ENCODE measurements at places on chromosomes 16 and 17. TPM values are rescaled to one million over a fixed set of nuclear protein-coding genes. Genes with fewer than 3 reads are reported as not detected.

KRT39 gene
- not detected for total RNA-seq

WNT9B gene
- total RNA-seq = 5.3 TPM

CRYM gene
- total RNA-seq = 5.8 TPM

MT4 gene
- total RNA-seq = not detected

TPSG1 gene
- 3.4 TPM for total RNA-seq

SP6 gene
- 2.0 TPM for total RNA-seq

LPCAT2 gene
- total RNA-seq = 20.6 TPM

DPEP1 gene
- total RNA-seq = 24.2 TPM

G6PC1 gene
- total RNA-seq = 0.16 TPM

CUEDC1 gene
- 52.3 TPM for total RNA-seq

- no peak for DNase-seq
- no peak overlapping the region for H3K4me3 ChIP-seq
- H3K36me3 ChIP-seq = peaks cover 18% of the 10 kb centered on the region
- H3K27me3 ChIP-seq = no peaks in the 10 kb centered on the region
- H3K4me1 ChIP-seq = no peaks in the 10 kb centered on the region
These were observed 16.7 kb downstream of the CTRL start for GRCh38 chr16:67914758-67915495.

DNA sequence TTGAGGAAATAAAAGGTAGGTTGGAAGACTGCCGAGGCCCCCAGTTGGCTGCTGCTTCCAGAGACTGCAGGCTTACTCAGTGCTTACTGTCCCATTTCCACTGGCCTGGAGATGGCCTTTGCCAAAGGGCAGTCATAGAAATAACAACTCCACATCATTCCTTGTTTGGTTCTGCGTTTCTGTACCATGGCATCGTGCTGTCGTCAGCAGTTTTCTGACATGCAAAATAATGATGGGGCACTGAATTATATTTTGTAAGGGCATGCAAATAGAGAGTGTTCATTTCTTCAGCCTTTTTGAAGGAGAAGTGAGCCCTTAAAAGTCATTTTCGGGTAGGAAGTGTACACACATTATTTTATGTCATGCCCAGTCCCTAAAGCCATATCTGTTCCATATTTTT, 88.9 kb downstream of the RBFOX1 start:
- H3K4me1 ChIP-seq = no peaks in the 10 kb centered on the region
- no peak overlapping the region for H3K4me3 ChIP-seq
- no peaks in the 10 kb centered on the region for H3K27me3 ChIP-seq
- H3K36me3 ChIP-seq = no peaks in the 10 kb centered on the region

DNA sequence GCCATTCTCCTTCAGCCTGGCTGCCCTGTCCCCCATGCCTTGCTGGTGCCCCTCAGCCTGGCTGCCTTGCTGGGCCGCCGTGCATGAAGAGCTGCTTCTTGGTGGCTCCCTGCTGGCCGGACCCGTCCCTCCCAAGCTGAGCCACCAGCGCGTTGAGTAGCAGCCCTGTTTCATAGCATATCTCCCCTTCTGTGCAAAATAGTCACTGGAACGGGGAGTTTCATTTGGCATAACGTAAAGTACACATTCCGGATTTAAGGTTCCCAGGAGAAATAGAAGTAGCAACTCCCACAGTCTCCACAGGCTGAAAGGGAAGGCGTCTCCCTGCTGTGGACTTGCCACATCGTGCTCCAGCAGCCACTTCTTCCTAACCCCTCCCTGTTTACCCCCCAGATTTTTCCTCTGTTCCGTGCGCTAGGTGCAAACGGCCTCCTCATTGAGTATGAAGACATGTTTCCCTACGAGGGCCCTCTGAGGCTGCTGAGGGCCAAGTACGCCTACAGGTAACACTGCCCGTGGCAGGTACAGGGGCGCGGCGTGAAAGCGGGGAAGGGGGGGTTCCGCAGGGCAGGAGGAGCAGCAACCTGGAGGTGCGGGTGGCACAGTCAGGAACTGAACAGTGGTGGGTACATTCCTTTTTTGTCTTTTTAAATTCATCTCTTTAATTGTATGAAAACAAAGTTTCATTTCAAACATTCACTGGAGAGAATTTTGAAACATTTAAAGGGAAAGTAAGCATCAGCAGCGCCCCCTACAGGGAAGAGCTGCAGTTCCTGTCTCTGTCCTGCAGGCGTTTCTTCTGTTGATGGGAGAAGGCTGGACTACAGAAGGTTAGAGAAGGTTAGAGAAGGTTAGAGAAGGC, 5.8 kb upstream of the OGFOD3 start:
- no peak overlapping the region for H3K4me3 ChIP-seq
- no peaks in the 10 kb centered on the region for H3K4me1 ChIP-seq
- no peaks in the 10 kb centered on the region for H3K27me3 ChIP-seq
- peak overlapping the region; percentile 28 for H3K27ac ChIP-seq

- H3K4me3 ChIP-seq = no peak overlapping the region
- H3K4me1 ChIP-seq = no peaks in the 10 kb centered on the region
- peaks cover 4% of the 10 kb centered on the region for H3K36me3 ChIP-seq
- no peak for DNase-seq
- H3K27me3 ChIP-seq = no peaks in the 10 kb centered on the region
These were observed 48.3 kb downstream of the PHLPP2 start for GRCh38 chr16:71676236-71676635.

DNA sequence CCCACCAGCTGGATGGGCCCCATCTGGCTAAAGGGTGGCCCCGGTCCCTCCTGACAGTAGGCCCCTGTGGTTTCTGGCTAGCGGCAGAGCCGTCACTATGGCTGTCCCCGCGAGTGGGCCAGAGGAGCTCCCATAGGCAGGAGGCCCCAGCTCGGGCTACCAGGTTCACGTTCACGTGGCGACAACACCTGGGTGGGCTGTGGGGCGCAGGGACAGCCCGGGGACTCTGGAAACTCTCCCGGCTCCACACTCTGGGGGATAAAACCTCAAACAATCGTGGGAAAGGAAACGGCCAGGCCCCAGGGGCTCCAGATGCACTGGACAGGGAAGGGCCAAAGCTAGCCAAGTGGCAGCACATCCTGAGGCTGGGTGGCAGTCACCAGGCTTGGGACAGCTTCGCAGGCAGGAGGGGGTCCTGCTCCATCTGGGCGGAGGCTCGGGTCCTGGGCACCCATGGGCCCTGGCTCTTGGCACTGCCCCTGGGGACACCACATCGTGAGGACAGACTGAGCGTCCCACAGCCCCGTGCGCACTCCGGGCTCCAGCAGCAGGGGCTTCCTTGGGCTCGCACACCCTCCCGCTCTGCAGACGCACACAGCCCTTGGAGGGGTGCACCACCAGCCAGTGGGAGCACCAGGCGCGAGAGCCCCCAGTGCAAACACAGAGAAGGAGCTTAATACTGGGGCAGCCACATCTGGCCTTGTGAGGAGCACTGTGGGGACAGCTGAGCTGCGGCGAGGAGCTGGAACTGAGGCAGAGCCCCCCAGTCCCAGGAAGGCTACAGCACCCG, 4.4 kb downstream of the RNF166 start:
- no peak overlapping the region for H3K27ac ChIP-seq
- H3K27me3 ChIP-seq = no peaks in the 10 kb centered on the region
- no peak for DNase-seq
- peaks cover 7% of the 10 kb centered on the region for H3K4me1 ChIP-seq
- no peak overlapping the region for H3K4me3 ChIP-seq
- peaks cover 4% of the 10 kb centered on the region for H3K36me3 ChIP-seq

DNA sequence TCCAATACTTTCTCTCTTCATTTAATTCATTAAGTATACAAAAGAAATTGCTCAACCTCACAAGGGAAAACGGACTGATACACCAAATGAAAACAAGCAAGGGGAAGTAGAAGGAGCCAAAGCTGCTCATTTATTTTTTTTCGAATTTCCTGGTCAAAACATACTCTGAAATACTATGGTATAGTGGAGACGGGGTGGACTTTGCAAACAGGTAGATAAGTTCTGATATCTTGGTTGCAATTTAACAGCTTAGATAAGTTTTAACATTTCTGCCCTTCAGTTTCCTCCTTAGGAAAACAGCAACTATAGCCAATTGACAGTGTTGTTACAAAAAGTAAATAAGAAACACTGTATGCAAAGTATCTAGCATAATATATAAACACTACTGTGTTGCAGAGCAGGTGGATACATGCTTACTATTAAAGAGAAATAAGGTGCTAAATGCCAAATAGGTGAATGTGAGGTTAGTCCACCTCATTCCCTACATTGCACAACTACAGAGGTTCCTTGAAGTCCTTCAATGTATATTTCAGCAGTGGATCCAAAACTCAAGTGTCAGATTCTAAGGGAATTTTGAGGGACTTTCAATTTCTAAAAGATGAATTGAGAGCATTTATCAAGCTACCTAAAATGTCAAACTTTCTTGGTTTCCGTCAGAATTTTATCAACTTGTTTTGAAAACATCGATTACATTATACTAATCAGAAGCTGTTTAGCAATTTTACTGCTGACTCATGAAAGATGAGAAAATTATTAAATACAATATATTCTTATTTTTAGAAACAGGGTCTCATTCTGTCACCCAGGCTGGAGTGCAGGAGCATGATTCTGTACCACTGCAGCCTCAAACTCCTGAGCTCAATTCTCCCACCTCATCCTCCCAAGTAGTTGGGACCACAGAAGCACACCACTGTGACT, 11.0 kb downstream of the CCDC47 start:
- H3K4me1 ChIP-seq = peaks cover 4% of the 10 kb centered on the region
- DNase-seq = no peak
- H3K27ac ChIP-seq = no peak overlapping the region
- peaks cover 10% of the 10 kb centered on the region for H3K36me3 ChIP-seq
- no peak overlapping the region for H3K4me3 ChIP-seq
- H3K27me3 ChIP-seq = no peaks in the 10 kb centered on the region

DNA sequence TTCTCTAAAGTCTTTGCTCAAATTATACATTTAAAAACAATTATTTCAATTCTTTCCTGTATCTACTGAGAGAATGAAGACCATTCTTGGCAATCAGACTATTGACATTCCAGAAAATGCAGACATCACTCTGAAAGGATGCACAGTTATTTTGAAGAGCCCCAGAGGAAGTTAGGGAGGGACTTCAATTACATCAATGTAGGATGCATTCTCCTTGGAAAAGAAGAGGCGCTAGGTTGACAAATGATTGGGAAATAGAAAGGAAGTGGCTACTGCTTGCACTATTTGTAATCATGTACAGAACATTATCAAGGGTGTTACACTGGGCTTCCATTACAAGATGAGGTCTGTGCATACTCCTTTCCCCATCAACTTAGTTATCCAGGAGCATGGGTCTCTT, 74.3 kb downstream of the SSH2 start:
- H3K27me3 ChIP-seq = no peaks in the 10 kb centered on the region
- no peak overlapping the region for H3K4me3 ChIP-seq
- no peaks in the 10 kb centered on the region for H3K4me1 ChIP-seq
- DNase-seq = no peak
- H3K27ac ChIP-seq = no peak overlapping the region

DNA sequence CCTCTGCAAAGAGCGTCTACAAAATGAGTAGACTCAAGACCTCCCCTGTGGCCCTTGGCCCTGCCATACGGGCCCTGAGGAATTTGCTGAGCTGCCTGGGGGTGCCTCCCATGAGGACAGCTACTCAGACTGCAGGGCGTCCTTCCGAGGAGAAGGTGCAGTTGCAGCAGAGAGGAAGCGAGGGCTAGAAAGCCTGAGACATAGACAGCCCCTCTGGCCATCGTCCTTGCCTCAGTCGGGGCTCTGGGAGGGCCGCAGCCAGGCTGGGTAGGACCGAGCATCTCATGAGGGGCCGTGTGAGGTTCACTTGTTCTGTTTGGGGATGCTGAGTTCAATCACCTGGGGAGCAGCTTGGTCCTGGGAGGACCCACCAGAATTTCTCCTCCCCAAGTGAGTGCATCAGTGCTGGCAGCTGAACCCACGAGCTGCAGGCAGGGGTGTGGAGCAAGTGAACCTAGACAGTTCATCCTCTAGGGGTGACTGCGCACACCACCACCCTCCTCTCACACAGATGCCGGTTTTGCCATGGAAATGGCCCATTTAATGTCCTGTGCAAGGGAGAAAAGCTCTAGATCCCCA, 20.3 kb downstream of the RAB11FIP4 start:
- H3K27me3 ChIP-seq = no peaks in the 10 kb centered on the region
- no peaks in the 10 kb centered on the region for H3K4me1 ChIP-seq
- no peak overlapping the region for H3K4me3 ChIP-seq
- no peak overlapping the region for H3K27ac ChIP-seq
- DNase-seq = no peak
- no peaks in the 10 kb centered on the region for H3K36me3 ChIP-seq

- no peak for DNase-seq
- no peak overlapping the region for H3K27ac ChIP-seq
- H3K4me3 ChIP-seq = no peak overlapping the region
These were observed 386.0 kb downstream of the SOX9 start for GRCh38 chr17:72506773-72507172.

- H3K27me3 ChIP-seq = no peaks in the 10 kb centered on the region
- no peaks in the 10 kb centered on the region for H3K36me3 ChIP-seq
- DNase-seq = peak; percentile 59
- H3K4me1 ChIP-seq = peaks cover 2% of the 10 kb centered on the region
- H3K4me3 ChIP-seq = peak overlapping the region; percentile 73
- no peak overlapping the region for H3K27ac ChIP-seq
These were observed 646 bp downstream of the RABEP1 start for GRCh38 chr17:5282642-5283217.

DNA sequence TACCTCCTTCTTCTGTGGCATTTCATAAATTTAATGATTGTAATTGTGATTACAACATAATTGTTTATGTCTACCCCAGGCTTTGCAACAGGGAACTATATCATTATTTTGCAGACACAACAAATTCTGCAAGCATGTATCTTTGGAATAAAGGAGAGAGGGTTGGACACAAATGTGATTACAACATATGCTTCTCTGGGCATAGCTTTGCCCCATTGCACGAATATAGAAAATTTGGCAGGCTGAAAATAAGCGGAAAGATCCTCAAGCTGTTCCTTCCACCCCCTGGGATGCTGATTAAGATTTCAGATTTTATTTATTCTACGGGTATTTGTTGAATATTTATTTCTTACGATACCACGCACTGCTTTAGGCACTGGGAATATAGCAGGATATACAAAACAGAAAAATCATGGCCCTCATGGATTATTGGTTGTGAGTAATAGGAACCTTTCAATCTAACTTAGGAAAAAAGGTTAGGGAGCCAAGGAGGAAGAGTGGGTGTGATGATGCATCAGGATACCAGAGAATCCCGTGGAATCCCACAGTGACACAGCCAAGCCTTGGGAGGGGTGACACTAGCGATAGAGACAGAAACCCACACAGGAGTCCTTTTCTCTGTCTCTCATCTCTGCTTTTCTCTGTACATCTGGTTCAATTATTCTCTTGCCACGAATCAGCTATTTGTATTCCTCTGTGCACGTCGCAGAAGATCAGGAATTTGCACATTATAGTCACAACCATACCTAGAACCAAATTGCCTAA, 520.7 kb downstream of the MAF start:
- no peaks in the 10 kb centered on the region for H3K27me3 ChIP-seq
- no peaks in the 10 kb centered on the region for H3K4me1 ChIP-seq
- no peak overlapping the region for H3K4me3 ChIP-seq

DNA sequence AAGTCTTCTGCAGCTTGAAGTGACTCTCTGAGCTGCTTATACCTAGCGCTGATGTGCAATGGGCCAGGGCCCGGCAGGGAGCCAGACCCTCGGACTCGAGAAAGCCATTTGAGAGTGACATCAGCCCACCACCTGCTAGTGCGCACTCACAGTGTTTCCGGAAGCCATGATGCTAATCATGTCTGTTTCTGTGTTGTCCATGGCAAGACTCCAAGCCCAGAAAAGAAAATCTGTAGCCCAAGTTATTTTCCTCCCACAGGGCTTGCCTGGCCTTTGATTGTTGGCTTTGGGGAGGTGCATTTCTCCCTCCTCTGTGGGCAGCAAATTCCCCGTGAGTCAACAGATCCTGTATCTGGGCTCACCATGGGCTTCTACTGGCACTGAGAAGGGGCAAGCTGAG, 1.8 kb upstream of the CDRT4 start:
- no peak overlapping the region for H3K4me3 ChIP-seq
- H3K4me1 ChIP-seq = no peaks in the 10 kb centered on the region
- DNase-seq = no peak
- H3K36me3 ChIP-seq = no peaks in the 10 kb centered on the region
- H3K27me3 ChIP-seq = no peaks in the 10 kb centered on the region
- no peak overlapping the region for H3K27ac ChIP-seq

All from kidney (tissue), 22 donors.